CD8-positive, alpha-beta T cell (primary cell): ENCODE measurements at places on chromosomes 1 and 21. TPM values are rescaled to one million over a fixed set of nuclear protein-coding genes. Genes with fewer than 3 reads are reported as not detected.

GRCh38 chr1:44012941-44013609 lies 18.2 kb downstream of the SLC6A9 start:
- no peak for DNase-seq

DNA sequence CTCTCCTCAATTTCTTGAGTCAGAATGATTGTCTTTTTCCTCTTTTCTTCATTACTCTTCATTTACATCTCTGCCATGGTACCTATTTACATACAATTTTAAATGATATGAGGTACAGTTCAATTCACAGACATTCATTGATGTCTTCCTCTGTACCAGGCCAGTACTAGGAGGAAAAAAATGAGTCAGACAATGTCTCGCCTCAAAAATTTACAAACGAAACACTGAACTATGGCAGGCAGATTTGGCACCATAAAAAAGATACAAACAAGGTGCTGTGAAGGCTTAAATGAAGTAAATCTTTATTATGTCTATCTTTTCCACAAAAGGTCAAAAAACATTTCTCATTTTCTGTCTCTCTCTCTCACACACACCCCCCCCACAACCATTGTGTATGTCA lies 71.0 kb downstream of the RGS13 start:
- DNase-seq = no peak

DNA sequence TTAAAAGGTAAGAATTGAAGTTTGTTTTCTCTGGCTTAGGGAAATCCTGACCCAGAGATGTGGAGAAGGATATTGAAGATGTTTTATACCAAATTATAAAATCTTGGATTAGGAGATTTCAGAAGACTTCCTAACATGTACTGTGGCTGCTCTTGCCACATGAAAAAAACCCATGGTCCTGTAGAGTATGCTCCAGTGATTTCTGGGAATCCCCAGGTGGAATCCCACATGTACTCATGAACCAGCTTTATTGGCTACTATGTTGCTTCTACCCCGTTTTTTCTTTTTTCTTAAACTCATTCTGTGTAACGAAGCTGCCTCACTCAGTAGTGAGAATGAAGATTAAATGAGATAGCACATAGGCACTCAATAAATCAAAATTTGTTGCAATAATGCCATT lies 132.7 kb upstream of the SGIP1 start:
- DNase-seq = no peak

GRCh38 chr1:161258439-161259344 lies at the start of gene PCP4L1:
Gene PCP4L1 (plus strand): TSS chr1:161258745. CDS start chr1:161258975, 230 bp downstream.
- DNase-seq = no peak

GRCh38 chr1:224203243-224204016 lies 20.4 kb downstream of the DEGS1 start:
- no peak for DNase-seq

SLC44A3 gene
- total RNA-seq = not detected

DNA sequence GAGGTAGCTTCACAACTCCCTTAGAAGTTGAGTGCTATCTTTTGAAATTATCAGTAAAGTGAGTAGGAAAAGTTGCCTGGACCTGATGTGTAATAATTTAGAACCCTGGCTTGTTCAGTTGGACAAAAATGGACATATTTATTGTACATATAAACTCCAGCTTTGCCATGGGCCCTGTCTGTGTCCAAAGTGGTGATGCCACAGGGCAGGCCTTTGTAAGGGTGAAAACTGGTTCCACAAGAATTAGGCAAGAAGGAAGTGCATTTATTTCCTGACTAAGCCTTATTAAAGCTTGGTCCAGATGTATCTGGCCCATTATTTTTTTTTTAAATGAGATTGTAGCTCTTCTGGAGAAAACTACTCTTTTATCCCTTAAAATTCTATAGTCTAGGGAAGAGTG lies 47.9 kb downstream of the MACO1 start:
- DNase-seq = no peak

DNA sequence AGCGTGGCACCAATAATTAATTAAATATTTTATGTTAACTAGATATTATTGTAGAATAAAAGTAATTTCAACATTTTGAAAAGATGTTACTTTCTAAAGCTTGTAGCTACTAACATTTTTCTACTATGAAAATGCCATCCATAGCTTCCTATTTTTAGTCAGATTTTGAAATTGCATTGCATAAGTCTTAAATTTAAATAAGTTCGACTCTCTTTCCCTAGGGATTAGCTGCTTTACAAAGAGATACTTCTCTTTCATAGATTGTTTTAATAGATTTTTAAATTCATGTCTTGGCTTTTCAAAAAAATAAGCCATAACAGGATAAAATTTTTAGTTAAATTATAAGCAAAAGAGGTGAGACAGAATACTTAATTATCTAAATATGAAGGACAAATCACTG lies 1279.6 kb downstream of the KCNT2 start:
- DNase-seq = no peak

DNA sequence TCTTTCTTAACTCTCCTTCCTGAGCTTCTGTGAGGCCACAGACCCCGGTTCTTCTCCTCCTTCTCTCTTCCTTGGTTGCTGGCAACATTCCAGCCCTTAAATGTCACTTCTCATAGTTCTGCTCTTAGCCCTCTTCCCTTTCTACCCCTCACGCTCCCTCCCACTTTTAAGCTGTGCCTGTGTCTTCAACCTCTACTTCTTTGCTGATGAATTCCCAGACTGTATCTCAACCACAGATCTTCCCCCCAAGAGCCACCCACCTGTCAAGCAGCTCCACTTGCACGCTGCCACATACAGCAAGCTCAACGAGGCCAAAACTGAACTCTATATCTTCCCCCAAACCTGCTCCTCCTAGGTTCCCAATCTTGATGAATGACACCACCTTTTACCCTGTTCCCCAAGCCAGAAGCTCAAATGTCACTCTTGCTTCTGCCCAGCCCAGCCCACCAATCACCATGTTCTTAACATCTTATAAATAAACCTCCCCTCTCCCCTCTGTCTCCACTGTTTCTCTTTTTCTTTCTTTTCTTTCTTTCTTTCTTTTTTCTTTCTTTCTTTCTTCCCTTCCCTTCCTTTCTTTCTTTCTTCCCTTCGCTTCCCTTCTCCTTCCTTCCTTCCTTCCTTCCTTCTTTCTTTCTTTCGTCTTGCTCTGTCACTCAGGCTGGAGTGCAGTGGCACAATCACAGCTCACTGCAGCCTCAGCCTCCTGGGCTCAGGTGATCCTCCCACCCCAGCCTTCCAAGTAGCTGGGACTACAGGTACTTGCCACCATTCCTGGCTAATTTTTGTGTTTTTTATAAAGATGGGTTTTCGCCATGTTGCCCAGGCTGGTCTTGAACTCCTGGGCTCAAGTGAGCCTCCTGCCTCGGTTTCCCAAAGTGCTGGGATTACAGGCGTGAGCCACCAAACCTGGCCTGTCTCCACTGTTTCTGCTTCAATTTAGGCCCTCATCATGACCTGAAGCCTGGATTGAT lies 19.8 kb upstream of the PTP4A2 start:
- DNase-seq = no peak

GRCh38 chr1:150263549-150263948 lies 5.3 kb downstream of the APH1A start:
- no peak for DNase-seq

- no peak for DNase-seq
Observed at GRCh38 chr1:7680207-7680954, 90.7 kb upstream of the VAMP3 start.

MX2 gene
- total RNA-seq = 61.5 TPM

- no peak for DNase-seq
Observed at GRCh38 chr1:155011004-155011416, 8.4 kb downstream of the ZBTB7B start.
